CD4-positive, alpha-beta memory T cell (primary cell): ENCODE measurements at places on chromosomes 1 and 21. TPM values are rescaled to one million over a fixed set of nuclear protein-coding genes. Genes with fewer than 3 reads are reported as not detected.

Gene FMOD
- not detected for total RNA-seq

- DNase-seq = no peak
Observed at GRCh38 chr1:59458884-59459283, 162.0 kb downstream of the FGGY start.

Gene HSPA6
- 2.4 TPM for total RNA-seq

Gene NBPF3
- total RNA-seq = 14.3 TPM

Gene FBXO2
- 4.4 TPM for total RNA-seq
